ENCODE measurements at places on chromosomes 11 and 22.
A peak's percentile ranks its signal among the peaks of the same experiment; 100 is the strongest.

DNA sequence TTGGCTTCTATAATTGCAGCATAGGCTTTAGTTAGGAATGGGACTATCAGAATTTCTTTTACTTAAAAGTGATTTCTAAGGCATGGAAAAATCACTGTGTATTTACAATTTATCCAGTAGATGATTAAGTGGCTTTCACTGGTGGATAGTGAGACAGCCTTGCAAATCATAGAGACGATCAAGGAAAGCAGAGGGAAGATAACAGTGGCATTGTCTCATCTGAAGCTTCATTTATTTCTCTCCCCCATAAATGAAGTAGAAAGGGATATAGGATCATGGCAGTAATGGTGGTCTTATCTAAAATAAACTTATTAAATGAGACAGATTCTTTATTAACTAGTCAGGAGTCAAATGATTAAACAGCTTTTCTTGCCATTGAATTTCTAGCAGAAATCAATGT is 224.2 kb upstream of the ANO5 start:
- no peak for DNase-seq

- no peak for DNase-seq
Observed at GRCh38 chr11:115674176-115674936, 170.1 kb upstream of the CADM1 start.

DNA sequence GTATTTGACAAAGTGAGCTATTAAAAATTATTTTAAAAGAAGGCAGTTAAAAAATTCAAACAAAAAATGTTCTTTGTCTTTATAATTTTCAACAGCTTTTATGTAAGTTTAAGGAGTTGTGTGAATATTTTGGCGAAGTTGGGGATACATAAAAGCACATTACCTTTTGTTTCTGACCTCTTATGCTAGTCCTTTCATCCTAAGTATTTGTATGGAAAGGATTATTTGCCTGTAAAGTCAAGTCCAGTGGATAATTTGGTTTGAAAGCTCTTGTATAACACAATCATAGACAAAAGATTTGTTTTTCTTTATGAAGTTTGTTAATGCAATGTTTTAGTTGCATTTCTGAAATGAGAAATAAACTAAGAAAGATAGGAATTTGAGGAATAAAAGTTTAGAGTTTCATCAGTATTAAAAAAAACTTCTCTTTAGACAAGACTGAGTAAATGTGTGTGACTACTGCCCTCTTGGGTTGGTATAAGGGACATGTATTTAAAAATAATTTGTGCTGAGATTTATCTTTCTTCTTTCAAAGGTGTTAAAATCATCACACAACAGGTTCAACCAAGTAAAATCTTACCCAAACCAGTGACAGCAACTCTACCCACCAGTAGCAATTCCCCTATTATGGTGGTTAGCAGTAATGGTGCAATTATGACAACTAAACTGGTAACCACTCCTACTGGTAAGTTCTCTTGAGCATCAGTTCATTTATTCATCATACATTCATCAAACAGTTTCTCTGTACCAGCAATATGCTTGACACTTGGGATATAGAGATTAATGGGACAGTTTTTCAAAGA is 68.2 kb downstream of the EMSY start:
- DNase-seq = no peak

DNA sequence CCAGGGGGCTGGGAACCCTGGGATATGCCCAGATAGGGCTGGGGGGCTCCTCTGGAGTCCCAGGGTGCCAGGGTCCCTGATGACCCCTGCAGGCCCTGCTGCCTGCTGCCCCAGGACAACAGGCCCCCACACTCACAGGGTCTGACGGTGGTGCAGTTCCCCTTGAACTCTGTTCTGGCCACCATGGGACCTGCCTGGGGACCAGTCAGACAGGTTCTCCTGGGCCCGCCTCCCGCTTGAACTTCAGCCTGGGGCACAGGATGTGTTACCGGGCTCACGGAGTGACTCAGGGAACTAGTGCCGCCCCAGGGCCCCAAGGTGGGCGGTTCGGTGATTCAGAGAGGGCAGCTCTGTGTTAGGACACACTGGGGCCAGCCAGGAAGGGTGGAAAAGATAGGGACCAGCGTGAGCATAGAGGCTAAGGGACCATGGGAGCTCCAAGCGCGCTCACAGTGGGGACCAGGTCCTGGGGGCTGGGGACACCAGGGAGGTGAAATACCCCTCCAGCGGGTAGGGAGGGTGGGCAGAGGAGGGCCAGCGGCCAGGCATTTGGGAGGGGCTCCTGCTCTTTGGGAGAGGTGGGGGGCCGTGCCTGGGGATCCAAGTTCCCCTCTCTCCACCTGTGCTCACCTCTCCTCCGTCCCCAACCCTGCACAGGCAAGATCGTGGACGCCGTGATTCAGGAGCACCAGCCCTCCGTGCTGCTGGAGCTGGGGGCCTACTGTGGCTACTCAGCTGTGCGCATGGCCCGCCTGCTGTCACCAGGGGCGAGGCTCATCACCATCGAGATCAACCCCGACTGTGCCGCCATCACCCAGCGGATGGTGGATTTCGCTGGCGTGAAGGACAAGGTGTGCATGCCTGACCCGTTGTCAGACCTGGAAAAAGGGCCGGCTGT is 21.5 kb upstream of the TXNRD2 start:
- DNase-seq = no peak

DNA sequence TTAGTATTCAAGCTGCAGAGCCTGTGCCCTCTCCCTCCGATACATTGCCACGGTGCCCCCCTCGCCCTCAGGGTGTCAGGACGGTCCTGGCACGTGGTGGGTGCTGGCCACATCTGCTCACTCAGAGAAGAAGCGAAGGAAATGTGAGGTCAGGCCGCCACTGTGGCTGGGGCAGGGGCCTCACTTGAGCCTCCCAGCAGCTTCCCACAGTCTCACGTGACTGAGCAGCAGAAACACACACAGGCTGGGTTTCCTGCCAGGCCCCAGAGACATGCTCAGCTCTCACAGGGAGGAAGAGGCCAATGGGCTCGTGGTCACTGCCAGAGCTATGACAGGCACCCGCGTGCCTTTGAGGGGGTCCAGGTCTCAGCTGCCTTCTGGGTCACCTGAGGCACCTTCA is 37.9 kb upstream of the PRR5 start:
- DNase-seq = peak; percentile 24

GRCh38 chr11:115843685-115844084 is 339.5 kb upstream of the CADM1 start:
- DNase-seq = no peak

DNA sequence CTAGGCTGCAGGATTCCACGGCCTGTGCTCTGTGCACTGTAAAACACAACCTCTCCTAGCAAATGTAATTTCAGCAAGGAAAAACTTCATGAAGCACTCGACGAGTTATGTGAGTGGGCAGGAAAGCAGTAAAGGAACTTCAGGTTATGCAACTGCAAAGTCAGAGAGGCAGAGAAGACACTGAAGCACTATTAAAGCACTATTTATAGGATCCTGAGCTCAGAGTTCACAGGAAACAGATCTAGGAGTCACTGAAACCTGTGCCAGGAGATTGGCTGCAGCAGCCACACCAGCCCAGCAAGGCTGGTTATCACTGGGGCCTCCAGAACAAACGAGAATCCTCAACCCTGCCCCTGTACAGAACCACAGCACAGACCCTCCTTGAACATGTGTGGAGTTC is 2.5 kb downstream of the SMIM35 start:
- no peak for DNase-seq

GRCh38 chr22:30211124-30211820 is 35.3 kb downstream of the LIF start:
- no peak for DNase-seq

- DNase-seq = no peak
Observed at GRCh38 chr22:45422237-45422983, 8.9 kb downstream of the RIBC2 start.

- DNase-seq = peak; percentile 48
Observed at GRCh38 chr22:30284666-30285065, 4.6 kb downstream of the CASTOR1 start.

DNA sequence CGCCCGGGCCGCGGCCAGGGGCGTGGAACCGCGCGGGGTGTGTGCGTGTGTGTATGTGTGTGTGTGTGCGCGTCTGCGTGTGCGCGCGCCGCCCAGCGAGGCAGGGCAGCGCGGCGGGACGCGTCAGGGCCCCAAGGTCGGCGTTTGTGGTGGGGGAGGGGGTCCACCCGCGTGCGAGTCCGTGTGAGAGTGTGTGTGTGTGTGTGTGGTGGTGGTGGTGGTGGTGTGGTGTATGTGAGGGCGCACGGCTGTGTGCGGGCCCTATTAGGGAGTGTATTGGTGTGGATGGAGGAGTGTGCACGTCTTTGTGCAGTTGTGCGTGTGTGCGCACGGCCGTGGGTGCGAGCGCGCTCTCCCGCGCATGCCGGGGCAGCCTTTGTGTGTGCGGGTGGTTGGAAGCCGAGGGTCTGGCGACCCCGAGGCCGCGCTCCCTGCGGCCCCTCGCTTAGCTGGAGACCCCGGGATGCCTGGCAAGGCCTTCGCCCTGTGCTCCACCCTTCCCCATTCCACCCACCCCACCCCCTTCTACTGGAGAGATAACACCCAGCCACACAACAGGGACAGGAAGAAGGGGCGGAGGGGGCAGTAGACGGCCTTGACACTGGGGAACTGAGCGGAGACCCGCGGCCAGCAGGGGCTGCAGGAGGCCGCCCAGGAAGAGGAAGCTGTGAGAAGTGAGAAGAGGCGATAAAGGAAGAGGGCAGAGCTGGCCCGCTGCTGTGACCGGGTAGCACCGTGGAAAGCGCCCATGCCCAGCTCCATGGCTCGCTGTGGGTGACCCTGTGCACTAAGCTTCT is 528 bp upstream of the ARRB1 start:
- peak; percentile 50 for DNase-seq

GRCh38 chr11:72921028-72921716 is 107.0 kb downstream of the ATG16L2 start:
- DNase-seq = no peak

- DNase-seq = no peak
Observed at GRCh38 chr22:49306632-49307480, 520.8 kb downstream of the BRD1 start.

DNA sequence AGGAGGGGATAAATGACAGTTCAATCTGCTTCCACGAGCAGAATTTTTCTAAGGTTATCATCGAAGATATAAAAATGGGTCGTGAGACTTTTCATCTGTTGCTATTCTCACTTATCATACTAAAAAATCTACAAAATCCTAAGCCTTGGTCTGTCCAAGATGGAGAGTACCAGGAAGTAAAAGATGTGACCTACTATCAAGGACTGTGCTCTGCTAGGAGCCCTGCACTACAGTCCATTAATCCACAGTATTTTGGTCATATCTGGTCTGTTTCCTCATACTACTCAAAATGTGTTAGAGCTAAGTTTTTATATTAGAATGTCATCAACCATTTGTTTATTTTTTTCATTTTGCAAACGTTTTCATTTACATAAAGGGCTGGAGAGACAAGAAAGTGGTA is 79.4 kb downstream of the DDIAS start:
- no peak for DNase-seq

GRCh38 chr11:131723088-131723487 is 352.7 kb downstream of the NTM start:
- no peak for DNase-seq

- DNase-seq = no peak
Observed at GRCh38 chr11:86482692-86483091, 108.0 kb downstream of the CCDC81 start.

GRCh38 chr11:113494021-113494420 is 18.8 kb upstream of the DRD2 start:
- DNase-seq = no peak

DNA sequence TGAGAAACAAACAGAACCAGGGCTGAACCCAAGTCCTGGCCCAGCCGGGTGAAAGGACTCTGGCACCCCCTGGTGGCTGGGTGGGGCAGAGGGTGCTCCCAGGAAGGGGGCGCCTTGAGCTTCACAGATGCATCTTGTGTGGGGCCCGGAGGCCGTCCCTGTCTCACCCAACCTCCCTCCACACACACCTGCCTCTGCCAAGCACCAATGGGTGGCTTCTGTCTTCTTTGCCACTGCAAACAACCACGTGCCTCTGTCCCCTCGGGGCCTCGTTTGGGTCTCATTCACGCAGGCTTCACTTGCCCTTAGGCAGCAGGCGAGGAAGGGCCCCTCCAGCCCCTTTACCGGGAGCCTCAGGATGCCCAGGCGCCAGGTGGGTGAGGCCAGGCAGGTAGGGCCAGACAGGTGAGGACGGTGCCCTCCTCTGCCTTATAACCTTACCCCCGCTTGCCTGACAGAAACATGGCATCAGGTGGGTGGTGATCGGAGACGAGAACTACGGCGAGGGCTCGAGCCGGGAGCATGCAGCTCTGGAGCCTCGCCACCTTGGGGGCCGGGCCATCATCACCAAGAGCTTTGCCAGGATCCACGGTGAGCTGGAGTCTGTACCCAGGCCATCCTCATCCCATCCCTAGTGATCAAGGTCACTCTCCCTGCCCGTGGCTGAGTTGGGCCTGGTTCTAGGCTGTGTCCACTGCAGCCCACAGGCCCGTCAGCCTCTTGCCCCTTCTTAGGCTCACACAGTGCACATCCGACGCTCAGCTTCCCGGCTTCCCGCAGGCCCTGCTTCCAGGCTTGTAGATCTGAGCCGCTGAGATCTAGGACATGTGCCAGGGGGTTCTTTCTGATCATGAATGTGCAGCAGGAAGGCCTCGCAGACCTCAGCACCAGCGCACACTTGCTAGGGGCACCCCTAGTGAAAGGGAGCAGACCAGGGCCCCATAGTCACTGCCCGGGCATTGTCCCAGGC is 17.2 kb downstream of the POLR3H start:
- DNase-seq = peak; percentile 81

DNA sequence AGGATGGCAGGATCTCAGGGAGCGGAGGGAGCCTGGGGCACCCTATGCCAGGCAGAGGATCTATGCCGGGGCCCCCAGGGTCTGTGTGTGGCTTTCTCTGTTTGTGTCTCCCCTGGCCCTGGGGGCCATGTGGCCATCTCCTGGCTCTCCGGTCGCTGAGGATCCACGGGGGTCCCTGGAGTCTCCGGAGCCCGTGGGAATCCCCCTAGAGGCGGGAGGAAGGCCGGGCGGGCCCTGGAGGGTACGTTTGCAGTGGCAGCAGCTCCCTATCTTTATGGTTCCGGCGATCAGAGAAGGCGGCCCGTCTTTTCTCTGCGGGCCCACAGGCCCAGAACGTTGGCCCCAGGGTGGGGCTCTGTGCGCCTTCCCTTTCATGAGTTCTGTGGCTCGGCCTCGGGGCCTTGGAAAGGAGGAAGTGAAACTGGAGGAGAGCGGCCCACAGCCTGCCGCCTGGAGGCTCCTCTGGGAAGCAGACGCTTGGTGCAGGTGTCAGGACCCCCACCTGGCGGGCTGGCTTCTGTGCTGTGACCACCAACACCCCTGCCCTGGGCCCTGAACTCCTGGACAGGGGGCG is 82.1 kb downstream of the KCNQ1 start:
- no peak for DNase-seq
